ENCODE measurements at places on chromosomes 2 and 18. TPM values are rescaled to one million over a fixed set of nuclear protein-coding genes. Genes with fewer than 3 reads are reported as not detected.

The KATNAL2 gene
- 10.1 TPM for total RNA-seq

The RESP18 gene
- 2.5 TPM for total RNA-seq

The TTN gene
- 8.7 TPM for total RNA-seq

The CSRNP3 gene
- 86.5 TPM for total RNA-seq

The LRRTM4 gene
- 53.4 TPM for total RNA-seq

The CXCR1 gene
- total RNA-seq = 0.53 TPM

The RELCH gene
- total RNA-seq = 73.2 TPM

The SDC1 gene
- total RNA-seq = 2.7 TPM

The PMAIP1 gene
- 0.95 TPM for total RNA-seq

The GALNT3 gene
- 6.5 TPM for total RNA-seq

The TMEM17 gene
- total RNA-seq = 4.0 TPM

The CACNB4 gene
- 155 TPM for total RNA-seq

The HJURP gene
- not detected for total RNA-seq

The CHRND gene
- total RNA-seq = 0.15 TPM
